ENCODE measurements at places on chromosomes 12 and 14.
A peak's percentile ranks its signal among the peaks of the same experiment; 100 is the strongest.

DNA sequence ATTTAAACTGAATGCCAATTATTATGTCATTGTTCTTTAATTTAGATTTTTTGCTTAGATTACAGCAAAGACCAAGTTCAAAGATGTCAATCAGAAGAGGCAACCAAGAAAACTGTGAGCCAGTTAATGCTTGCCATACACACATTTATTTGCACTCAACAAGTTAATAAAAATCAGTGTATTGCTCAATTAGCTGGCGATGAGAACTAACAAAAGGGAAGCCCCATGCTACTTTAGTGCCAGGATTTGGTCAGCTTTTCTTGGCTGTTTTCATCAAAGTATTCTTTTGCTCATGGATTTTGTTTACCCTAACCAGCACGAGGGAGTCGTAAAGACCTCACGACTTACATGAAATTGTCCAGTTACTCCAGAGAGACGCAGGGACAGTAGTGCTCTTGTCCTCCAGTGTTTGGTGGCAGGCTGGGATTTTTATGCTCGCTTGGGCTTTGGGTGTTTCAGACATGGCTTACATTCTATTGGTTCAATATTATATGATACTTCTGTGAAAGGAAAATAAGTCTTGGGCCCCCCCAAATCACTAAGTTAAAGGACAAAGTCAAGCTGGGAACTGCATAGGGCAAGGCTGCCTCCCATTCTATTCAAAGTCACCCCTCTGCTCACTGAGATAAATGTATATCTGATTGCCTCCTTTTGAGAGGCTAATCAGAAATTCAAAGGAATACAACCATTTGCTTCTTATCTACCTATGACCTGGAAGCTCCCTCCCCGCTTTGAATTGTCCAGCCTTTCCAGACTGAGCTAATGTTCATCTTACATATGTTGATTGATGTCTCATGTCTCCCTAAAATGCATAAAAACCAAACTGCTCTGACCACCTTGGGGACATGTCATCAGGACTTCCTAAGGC lies 7.4 kb upstream of the B4GALNT1 start:
- no peak for DNase-seq

DNA sequence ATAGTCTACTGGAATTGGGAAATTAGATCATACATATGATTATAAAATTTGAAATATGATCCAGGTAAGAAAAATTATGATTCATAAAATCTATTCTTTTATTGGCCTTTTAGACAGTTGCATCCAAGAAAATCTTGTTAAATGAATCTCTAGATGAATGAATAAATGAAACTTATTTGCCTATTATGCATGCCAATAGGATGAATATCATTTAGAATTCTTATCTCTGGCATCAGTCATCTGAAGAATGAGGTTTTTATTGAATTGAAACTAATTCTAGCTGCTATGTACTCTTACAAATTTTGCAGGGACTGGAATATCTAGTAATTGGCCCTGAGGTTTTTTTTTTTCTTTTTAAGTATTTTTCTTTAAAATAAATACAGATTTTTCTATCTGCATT lies 475.5 kb downstream of the NAV3 start:
- no peak for DNase-seq

GRCh38 chr14:74257078-74257940 lies 18.1 kb downstream of the VSX2 start:
- DNase-seq = no peak

DNA sequence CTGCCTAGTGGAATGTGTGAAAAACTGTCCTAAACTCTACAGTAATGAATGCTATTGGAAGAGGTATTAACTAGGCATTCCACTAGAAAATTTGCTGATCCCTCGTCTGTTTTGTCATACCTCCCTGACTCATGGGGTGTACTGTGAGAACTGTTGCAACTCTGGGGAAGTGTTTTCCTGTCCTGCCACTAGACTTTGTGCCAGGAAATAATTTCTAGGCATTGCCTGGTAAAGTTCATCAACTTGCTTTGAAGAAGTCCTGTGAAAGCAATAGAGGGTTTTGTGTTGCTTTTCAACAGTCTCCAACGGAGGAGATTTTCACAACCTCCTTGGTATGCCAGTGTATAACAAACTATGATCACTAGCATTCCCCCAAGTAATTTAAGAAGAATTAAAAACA lies 139.9 kb downstream of the AKAP6 start:
- DNase-seq = no peak

DNA sequence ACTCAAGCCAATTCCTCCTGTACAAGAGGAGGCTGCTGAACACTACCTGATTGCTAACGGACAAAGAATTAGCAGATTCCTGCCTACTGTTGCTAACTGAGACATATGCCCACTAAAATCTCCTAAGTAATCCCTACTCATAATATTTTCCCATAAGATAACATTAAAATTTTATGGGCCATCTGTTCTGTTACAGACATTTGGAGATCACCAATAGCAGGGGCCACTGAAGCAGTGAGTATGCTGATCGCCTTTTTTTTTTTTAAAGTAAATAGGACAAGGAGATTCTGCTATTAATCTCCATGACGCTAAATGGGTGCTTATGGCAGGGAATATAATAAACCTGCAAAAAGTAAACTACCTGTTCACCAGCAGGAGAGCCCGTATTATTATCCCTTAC lies 292.9 kb downstream of the MED13L start:
- DNase-seq = no peak

DNA sequence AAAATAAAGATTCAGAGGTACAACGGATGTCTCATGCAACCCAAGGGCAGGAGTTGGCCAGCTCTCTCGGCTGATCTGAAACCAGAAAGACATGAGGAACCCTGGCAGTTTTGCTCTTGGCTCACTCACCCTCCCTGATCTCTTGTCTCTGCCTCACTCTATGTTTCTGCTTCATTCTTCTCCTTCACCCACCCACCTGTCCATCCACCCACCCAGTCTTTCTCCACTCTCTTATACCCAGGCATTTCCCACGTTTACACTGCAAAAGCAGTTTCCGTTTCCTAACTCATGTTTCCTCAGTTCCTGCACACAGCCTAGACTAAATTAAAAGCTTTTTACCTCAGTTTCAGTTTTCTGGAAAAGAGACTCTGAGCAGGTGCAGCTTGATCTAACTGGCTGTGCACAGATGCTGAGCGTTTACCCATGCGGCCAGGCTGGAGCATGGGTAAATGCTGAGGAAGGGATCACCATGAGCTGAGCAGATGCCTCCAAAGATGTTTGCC lies 157.6 kb downstream of the PRKCH start:
- no peak for DNase-seq

DNA sequence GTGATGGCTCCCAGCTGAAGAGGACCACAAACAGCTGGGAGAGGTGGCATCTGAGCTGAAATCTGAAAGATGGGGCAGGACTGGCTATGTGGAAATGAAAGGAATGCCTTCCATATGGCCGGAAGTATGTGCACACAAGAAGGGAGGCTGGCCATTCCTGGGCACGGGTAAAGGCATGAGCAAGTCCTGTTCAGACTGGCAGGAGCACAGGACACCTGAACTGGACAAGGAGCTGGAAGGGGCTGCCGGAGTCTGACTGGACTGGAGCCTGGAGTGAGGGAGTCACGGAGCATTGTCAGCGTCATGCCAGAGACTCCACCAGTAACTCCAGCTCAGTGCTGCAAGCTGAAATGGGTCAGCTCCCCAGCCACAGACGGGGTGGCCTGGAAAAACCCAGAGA lies 11.9 kb upstream of the TC2N start:
- no peak for DNase-seq

DNA sequence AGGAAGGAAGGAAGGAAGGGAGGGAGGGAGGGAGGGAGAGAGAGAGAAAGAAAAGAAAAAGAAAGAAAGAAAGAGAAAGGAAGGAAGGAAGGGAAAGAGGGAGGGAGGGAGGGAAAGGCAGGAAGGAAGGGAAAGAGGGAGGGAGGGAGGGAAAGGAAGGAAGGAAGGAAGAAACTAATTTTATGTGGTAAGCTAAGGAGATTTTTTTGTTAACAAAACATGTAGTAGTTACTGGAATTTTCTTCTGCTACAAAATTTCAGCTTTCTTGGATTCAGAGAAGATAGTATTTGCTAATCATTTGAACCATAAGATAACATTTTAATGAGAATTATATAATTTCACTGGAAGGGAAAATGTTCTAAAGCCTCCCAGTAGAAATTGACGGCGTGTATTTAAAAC lies 437.8 kb upstream of the DCN start:
- DNase-seq = no peak

DNA sequence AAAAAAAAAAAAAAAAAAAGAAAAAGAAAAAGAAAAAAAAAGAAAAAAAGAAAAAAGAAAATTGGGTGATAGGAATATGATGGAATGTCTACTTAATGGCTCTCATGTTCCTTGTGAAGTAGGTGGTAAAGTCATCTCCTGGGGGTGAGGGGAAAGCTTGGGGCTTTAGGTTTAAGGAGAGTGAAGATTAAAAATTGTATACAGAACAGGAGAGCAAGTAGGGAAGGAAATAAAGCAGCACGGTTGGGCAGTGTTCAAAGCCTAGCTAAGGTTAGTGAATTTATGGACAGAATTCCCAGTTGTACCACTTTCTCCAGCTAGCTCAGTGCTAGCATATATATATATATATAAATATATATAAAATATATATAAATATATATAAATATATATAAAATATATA lies 40.0 kb upstream of the SLC2A13 start:
- DNase-seq = no peak

DNA sequence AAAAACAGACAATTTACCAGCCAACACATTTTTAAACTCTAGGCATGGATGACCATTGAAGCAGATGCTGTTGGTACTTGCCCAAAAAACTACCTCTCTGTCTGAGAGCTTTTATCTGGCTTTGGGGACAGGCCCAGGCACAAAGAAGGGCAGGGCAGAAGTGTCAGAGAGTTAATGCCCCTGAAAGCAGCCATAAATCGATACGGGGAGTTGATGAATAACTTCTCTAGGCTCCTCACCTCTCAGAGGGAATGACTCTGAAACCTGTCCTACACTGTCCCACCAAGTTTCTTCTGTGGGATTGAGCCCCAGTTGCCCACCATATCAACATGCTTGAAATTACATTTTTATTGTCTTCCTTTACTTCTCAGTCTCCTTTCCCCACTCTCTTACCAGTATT lies 113.0 kb upstream of the DAAM1 start:
- DNase-seq = no peak

- no peak for DNase-seq
These were observed 377.4 kb downstream of the ETNK1 start for GRCh38 chr12:23002381-23002780.

DNA sequence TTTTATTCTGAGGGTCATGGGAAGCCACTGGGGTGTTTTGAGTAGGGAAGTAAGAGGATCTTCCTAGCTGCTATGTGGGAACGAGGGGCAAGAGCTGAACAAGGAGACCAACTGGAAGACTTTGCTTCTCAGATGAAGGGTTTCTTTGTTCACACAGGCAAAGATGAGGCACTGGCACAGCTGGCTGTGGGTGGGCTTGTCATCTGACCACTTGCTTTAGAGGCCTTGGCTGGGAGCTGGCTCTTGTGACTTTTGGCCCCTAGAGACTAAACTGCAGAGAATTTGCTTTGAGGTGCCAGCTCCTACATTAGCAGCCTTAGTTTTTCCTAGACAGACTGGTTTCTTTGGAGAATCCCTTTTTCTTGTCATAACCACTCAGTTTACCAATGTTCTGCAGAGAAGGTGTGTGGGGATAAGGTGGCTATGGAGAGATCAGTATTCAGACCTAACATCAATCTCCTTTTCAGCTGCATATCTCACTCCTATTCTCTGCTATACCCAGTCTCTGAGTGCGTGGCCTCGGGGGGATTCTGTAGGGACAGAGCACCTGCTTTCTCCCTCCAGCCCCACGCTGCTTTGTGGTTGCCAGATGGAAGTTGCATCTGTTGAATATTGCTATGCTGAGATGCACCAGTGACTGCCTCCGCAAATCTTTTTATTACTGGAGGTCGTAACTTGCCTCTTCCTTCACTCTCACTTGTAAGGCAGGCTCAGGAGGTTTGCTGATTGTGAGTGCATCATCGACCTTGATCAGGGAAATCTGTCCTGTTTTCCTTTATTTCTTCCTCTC lies 12.7 kb downstream of the PPP2R5C start:
- no peak for DNase-seq

DNA sequence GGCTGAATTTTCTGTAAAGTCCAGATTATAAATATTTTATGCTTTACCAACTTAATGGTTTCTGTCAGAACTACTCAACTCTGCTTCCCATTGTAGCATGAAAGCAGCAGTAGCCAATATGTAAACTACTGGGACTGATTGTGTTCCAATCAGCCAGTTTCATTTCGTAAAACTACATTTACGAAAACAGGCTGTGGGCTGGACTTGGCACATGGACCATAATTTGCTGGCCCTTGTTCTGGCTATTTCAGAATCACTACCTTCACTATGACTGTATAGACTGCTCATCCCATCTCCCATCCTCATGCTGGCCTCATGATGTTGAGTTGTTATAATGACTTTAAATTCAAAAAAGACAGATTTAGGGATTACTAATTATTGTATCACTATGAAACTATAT lies 38.7 kb downstream of the FAR2 start:
- DNase-seq = no peak

- peak; percentile 55 for DNase-seq
These were observed 15.3 kb upstream of the DPF3 start for GRCh38 chr14:72909163-72909562.
